ENCODE measurements at places on chromosomes 16 and 17.

DNA sequence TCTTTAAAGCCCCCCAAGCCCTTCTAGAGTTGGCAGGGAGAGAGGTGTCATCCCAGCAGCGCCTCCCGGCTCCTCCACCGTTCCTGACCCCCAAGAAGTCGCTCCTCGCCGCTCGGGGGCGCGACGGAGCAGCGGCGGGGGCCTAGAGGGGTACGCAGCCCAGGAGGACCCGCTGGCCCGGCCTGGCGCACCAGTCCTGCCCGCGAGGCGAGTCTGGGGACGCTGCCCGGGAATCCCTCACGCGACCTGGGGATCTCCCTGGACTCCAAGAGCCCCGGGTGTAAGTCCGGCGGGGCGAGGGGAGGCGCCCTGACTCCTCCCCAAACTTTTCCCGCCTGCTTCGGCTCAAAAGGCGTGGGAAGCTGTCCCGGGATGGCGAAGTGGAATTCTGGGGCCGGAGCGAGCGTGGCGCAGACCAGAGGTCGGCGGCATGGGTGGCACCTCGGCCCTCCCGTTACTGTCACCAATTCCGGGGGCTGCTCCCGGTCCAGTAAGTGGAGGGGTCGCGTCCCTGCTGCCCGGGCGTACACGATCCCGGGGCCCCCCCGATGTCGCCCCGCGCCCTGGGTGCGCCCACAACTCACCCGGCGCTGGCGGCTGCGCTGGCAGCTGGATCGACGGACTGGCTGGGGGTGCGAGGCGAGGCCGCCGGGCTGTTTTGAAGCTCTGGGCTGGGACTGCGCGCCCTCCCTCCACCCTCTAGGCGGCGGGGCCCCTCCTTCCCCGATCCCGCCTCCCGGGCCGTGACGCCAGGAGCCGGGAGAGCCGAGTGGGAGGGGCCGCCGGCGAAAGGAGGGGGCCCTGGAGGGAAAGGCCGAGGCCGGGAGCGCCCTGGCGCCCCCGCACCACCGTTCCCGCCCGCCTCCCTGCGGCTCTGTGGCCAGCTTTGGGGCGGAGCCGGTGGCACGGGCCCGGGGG is at the start of gene EMP2:
TSS of gene EMP2 (minus strand) at position 634 of the 918 bp plus-strand sequence. CDS start 32,981 bp downstream, outside the sequence.
- DNase-seq, result no peak

GRCh38 chr16:27317320-27317719 is 3.5 kb downstream of the IL4R start:
- no peak for DNase-seq

- DNase-seq, result peak; percentile 85
Observed at GRCh38 chr16:4663777-4664465, 29.4 kb upstream of the NUDT16L1 start.

GRCh38 chr16:85626191-85626981 is 13.3 kb downstream of the GSE1 start:
- DNase-seq, result no peak

DNA sequence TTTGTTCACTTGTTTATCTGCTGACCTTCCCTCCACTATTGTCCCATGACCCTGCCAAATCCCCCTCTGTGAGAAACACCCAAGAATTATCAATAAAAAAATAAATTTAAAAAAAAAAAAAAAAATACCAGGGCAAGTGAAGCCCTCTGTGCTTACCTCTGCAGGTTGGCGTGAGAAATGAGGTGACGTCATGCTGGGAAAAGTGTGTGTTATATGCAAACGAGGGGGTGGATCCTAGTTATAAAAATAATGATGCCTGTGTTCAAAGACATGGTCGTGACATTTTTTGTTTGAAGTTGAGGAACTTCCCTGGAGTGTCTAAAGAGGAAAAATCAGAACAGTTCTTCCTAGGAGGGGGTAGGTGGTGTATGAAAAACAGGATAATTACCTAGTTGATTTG is 20.2 kb downstream of the TMC7 start:
- DNase-seq, result no peak

DNA sequence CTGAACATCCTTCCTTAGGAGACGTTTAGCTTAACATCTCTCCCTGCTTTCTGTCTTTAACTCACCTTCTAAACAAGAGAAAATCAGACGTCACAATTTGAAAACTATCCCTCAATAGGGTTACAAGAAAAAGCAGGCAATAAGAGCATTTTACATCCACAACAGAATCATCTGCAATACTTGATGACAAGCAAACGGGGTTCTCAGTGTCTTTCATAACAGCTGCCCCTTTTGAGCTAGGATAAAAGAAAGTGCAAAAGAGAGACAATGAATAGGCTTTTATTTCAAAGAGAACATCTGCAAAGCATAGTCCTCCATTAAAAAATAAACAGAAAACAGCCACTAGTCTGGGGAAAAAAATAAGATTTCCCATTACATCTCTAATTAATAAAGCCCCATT is 13.2 kb downstream of the XYLT1 start:
- DNase-seq, result no peak

DNA sequence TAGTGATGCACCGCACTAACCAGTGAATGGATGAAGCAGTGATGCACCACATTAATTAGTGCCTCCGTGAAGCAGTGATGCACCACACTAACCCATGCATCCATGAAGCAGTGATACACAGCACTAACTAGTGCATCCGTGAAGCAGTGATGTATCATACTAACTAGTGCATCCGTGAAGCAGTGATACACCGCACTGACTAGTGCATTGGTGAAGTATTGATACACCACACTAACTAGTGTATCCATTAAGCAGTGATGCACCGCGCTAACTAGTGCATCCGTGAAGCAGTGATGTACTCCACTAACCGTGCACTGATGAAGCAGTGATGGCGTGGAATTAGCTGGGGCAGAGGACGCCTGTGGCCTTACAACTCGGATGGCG is 80.6 kb upstream of the NKD1 start:
- no peak for DNase-seq

- no peak for DNase-seq
Observed at GRCh38 chr16:25580041-25580440, 111.7 kb upstream of the HS3ST4 start.

DNA sequence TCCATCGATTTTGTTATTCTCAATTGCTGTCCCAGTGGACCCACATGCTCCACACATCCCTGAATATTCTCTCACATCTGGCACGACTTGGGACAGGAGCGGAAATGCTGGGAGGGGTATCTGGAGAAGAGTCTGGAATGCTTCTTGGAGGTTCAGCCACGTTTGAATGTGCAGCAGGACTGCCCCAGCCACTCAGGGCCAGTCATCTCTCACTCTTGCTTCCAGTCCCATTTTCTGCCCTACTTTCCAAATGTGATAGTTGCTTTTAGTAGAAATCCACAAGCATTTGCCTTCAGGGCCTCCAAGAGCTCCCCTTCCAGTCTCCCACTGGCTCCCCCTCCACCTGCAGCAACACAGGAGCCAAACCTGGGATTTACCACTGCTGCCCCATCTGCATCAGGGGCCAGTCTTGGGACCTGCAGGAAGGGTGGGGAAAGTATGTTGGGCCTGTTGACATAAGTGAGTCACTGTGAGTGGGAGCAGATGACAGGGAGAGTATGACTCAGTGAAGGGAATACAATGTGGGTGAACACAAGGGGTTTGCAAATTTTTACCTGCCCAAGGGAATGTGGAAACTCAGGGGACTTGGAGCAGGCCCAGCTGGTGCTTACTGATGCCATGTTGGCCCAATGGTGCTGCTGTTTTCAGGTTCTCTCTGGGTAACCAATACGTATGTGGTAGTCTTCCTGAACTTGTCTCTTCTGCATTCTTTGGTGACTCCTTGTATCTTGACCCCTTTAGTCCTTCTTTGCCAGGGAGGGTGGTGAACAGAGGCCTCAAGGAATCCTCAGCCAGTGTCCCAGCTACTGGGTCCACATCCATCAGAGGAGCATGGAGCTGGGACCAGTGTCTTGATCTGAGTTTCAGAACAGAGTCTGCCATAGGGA is 78.8 kb upstream of the CRHR1 start:
- no peak for DNase-seq

- no peak for DNase-seq
Observed at GRCh38 chr16:73420244-73420643, 372.3 kb upstream of the ZFHX3 start.

Measured in AML-193 (cell line).